Neural crest cell (in vitro differentiated cells): ENCODE measurements at places on chromosomes 7 and 10.

GRCh38 chr7:106190589-106191330, 78.6 kb upstream of the SYPL1 start:
- DNase-seq: no peak

- no peak for DNase-seq
Measured at GRCh38 chr10:8128511-8128910, 74.0 kb downstream of the GATA3 start.

DNA sequence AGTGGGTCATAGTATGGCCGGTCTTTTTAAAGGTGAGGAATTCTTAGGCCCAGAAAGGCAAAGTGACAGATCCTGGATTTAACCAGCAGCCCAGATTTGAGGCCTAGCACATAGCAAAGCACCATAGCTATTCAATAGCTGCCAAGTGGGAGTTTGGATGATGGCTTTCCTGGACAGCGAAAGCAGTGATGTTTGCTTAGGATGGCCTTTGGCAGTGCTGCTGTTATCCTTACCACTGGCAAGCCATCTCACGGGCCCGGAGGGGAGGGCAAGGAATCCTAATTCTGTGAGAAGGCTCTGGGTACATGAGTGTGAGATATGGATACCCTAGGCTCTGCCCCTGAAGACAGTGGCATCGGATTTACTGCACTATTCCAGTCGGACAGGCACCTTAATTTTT, 50.4 kb downstream of the TCF7L2 start:
- no peak for DNase-seq

DNA sequence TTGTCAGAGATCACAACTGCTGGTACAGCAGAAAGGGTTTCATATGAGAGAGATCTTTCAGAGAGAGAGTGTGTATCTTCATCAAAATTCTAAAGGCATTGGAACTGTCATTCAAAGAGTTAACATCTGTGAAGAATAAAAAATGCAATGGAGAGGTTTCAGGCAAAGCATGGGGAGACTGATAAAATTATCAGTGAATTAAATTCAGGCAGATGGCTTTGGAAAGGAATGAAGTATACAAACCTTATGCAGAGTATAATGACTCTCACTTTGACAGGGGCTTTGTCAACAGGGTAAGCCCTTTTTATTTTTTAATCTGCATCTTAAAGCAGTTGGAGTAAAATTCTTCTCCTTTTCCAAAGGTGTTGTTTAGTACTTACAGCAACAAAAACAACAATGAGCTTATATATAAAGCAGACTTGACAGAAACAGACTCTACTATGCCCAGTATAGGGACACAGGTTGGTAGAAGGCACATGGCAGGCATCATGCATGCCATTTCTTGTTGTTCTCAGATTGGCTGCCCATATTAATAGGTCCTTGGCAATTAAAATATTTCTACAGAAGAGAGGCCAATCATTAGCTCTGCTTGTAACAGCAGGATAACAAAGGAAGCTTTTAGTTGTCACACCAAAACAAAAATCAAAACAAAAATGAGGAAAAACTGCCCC, 54.9 kb upstream of the NXPH1 start:
- no peak for DNase-seq

GRCh38 chr10:63456437-63457210, 9.2 kb downstream of the JMJD1C start:
- no peak for DNase-seq

- no peak for DNase-seq
Measured at GRCh38 chr7:3260401-3260715, 40.7 kb upstream of the SDK1 start.

- no peak for DNase-seq
Measured at GRCh38 chr10:23324351-23324750, 20.2 kb downstream of the C10orf67 start.
